Left lung (tissue), 14 donors: ENCODE measurements at places on chromosomes 16 and 17. TPM values are rescaled to one million over a fixed set of nuclear protein-coding genes. Genes with fewer than 3 reads are reported as not detected.

Gene PERCC1
- polyA plus RNA-seq, result 3.3 TPM

Gene CLDN6
- polyA plus RNA-seq, result 140 TPM

Gene GDE1
- polyA plus RNA-seq, result 63.9 TPM

Gene TMEM107
- polyA plus RNA-seq, result 18.2 TPM

Gene STH
- polyA plus RNA-seq, result not detected
